Activated CD8-positive, alpha-beta memory T cell treated with anti-CD3 and anti-CD28 coated beads, Interleukin-2, amount 10 ng/mL, durations not matched to agents 7 days and 5 days (primary cell): ENCODE measurements at places on chromosomes 4 and X. TPM values are rescaled to one million over a fixed set of nuclear protein-coding genes. Genes with fewer than 3 reads are reported as not detected.

DNA sequence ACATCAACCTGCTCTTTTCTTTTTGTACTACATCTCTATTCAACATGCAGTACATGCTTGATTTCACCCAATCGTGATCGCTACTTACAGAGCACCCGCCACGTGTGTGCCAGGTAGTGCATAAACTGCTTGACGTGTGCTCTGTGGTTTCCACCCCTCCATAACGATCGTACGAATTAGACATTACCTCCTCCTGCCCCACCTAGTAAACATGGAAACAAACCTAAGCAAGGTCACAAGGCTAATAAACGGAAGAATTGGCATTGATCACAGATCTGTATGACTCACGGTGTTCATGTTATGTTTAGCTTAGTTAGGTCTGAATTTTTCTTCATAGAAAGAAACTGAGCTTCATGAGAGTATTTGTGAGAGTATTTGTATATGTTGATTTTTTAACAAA, 64.1 kb downstream of the STX18 start:
- no peak overlapping the region for H3K4me3 ChIP-seq
- no peaks in the 10 kb centered on the region for H3K27me3 ChIP-seq
- H3K4me1 ChIP-seq: peaks cover 3% of the 10 kb centered on the region
- DNase-seq: no peak
- no peaks in the 10 kb centered on the region for H3K36me3 ChIP-seq

- no peak overlapping the region for H3K27ac ChIP-seq
- no peaks in the 10 kb centered on the region for H3K4me1 ChIP-seq
- H3K27me3 ChIP-seq: no peaks in the 10 kb centered on the region
- no peaks in the 10 kb centered on the region for H3K36me3 ChIP-seq
- DNase-seq: peak; percentile 40
Measured at GRCh38 chrX:134026565-134027311, 41.3 kb upstream of the GPC3 start.

DNA sequence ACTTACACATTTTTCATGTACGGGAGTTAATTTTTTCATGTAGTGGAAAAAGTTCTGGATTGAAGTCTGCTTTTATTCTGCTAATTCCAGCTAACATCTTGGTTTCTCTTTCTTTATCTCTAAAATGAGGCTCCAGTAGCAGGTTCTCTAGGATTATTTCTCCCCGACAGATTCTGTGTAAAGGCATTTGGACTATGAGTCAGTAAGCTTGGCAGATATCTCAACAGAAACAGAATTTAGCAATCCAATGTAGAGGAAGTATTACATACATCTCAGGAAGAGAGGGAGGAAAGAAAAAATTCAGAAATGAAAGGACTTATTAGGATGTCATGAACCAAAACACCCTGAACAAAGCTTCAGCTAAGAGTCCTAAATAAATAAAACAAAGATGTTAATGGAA, 1682.3 kb upstream of the TENM3 start:
- no peak overlapping the region for H3K27ac ChIP-seq
- H3K36me3 ChIP-seq: no peaks in the 10 kb centered on the region
- H3K27me3 ChIP-seq: no peaks in the 10 kb centered on the region
- no peak for DNase-seq
- no peak overlapping the region for H3K4me3 ChIP-seq

DNA sequence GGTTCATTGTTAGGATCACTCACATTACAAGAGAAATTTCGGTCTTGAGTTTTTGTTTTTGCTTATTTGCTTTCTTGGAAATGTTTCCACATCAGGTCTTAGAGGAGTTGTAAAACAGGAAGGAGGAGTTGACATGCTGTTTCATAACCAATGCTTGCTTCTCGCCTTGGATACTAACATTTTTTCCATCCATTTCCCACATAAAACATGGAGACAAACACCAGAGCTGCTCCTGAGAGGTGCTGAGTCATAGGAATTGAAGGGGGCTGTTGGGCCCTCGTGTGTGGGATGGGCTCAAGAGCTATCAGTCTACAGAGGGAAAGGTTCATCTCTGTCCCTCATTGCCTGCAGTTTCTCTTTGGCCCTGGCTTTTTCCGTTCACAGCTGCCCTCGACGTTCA, 29.9 kb downstream of the TBL1X start:
- H3K27ac ChIP-seq: no peak overlapping the region
- no peak for DNase-seq
- no peak overlapping the region for H3K4me3 ChIP-seq

DNA sequence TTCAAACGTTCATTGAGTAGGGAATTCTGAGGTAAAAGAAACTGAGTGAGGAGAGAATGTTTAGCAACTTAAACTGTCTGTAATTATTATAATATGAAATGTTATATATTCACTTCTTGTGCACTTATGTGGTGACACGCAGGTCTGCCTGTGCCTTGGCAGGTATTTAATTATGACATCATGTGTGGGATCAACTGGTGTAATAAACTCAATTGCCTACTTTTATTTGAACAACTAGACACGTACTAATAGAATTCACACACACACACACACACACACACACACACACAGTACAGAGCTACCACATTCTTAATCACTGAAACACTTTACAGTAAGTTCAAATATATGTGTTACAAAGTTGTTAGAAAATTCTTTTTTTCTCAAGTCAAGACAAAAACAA, 20.7 kb upstream of the SLC25A31 start:
- no peaks in the 10 kb centered on the region for H3K27me3 ChIP-seq
- no peak for DNase-seq
- no peak overlapping the region for H3K4me3 ChIP-seq
- no peaks in the 10 kb centered on the region for H3K4me1 ChIP-seq
- no peaks in the 10 kb centered on the region for H3K36me3 ChIP-seq

- H3K4me1 ChIP-seq: no peaks in the 10 kb centered on the region
- H3K4me3 ChIP-seq: no peak overlapping the region
- no peaks in the 10 kb centered on the region for H3K27me3 ChIP-seq
- H3K36me3 ChIP-seq: peaks cover 3% of the 10 kb centered on the region
- no peak for DNase-seq
Measured at GRCh38 chrX:23844502-23845138, 61.6 kb downstream of the SAT1 start.

GRCh38 chr4:169005453-169006099, 4.5 kb downstream of the CBR4 start:
- H3K36me3 ChIP-seq: peaks cover 34% of the 10 kb centered on the region
- no peak for DNase-seq
- H3K27ac ChIP-seq: no peak overlapping the region
- no peaks in the 10 kb centered on the region for H3K27me3 ChIP-seq
- no peak overlapping the region for H3K4me3 ChIP-seq
- H3K4me1 ChIP-seq: peaks cover 15% of the 10 kb centered on the region

- H3K4me3 ChIP-seq: no peak overlapping the region
- no peak overlapping the region for H3K27ac ChIP-seq
- H3K36me3 ChIP-seq: no peaks in the 10 kb centered on the region
- no peaks in the 10 kb centered on the region for H3K27me3 ChIP-seq
- no peak for DNase-seq
Measured at GRCh38 chr4:175071123-175071522, 153.0 kb downstream of the ADAM29 start.

- peaks cover 7% of the 10 kb centered on the region for H3K27me3 ChIP-seq
- H3K4me1 ChIP-seq: no peaks in the 10 kb centered on the region
- H3K27ac ChIP-seq: no peak overlapping the region
- H3K4me3 ChIP-seq: no peak overlapping the region
- DNase-seq: no peak
- no peaks in the 10 kb centered on the region for H3K36me3 ChIP-seq
Measured at GRCh38 chr4:169031392-169031791, 21.3 kb upstream of the CBR4 start.

DNA sequence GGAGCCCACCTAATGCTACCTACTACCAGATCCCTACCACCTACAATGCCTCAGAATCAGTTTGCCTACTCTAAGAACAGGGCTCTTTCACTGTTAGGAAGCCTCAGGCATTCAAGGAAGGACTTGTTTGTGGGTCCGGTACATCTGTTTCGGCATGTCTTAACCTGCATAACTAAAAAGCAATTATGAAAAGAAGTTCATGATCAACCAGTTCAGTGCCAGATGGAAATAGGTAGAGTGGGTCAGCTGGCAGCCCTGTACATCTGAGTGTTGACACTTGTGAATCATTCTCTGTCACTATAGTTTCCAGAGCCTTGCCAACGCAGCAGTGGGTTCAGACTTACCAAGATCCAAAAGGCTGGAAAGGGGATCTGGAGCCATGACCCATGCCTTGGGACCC, 3.3 kb downstream of the TMEM185A start:
- no peak overlapping the region for H3K4me3 ChIP-seq
- DNase-seq: no peak
- H3K27ac ChIP-seq: no peak overlapping the region

DNA sequence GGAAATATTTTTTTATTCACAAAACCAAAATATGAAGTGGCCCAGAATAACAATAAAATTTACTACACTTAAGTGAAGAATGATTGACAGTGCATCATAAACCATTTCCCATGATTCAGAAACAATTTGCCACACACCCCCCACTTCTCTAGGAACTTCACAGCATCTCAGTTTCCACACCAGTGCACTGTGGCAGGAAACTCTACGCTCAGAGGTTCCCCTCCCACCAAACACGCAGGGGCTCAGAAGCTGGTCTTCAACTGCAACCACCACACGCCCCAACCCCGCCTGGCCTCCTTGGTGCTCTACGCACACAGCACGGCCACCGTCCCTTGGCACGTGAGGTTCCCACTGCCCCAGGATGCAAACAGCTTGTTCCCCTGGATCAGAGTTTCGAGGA, 63.7 kb downstream of the ZFYVE28 start:
- H3K27ac ChIP-seq: no peak overlapping the region
- DNase-seq: no peak
- no peaks in the 10 kb centered on the region for H3K27me3 ChIP-seq
- peaks cover 4% of the 10 kb centered on the region for H3K4me1 ChIP-seq

- H3K27ac ChIP-seq: no peak overlapping the region
- no peaks in the 10 kb centered on the region for H3K36me3 ChIP-seq
- peaks cover 15% of the 10 kb centered on the region for H3K27me3 ChIP-seq
- no peak overlapping the region for H3K4me3 ChIP-seq
- H3K4me1 ChIP-seq: no peaks in the 10 kb centered on the region
- DNase-seq: no peak
Measured at GRCh38 chrX:133991814-133992213, 6.4 kb upstream of the GPC3 start.

- DNase-seq: no peak
- H3K27ac ChIP-seq: peak overlapping the region; percentile 31
- peak overlapping the region; percentile 3 for H3K4me3 ChIP-seq
- peaks cover 6% of the 10 kb centered on the region for H3K27me3 ChIP-seq
- no peaks in the 10 kb centered on the region for H3K36me3 ChIP-seq
- peaks cover 42% of the 10 kb centered on the region for H3K4me1 ChIP-seq
Measured at GRCh38 chr4:108141213-108141950, 27.4 kb downstream of the LEF1 start.

GRCh38 chr4:89422441-89422990, 114.9 kb upstream of the GPRIN3 start:
- H3K4me3 ChIP-seq: no peak overlapping the region
- H3K36me3 ChIP-seq: no peaks in the 10 kb centered on the region
- H3K27ac ChIP-seq: no peak overlapping the region
- H3K4me1 ChIP-seq: no peaks in the 10 kb centered on the region

DNA sequence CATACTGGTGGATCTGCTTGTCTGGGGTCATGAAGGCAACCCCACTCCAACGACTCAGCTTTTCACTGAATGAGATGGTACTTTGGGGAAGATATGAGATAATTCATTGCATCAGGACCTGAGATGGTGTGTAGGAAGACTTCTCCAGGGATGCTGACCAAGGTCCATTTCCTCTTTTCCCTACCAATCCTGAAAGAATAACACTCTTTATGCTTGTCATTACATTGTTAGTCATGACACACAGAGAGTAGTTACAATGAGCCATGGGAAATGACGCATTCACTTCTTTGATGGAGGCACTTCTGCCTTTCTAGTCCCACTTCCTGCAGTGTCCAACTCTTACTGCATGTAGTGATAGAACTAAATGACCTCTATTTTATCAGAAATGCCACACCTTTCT, 58.6 kb downstream of the AREG start:
- no peaks in the 10 kb centered on the region for H3K36me3 ChIP-seq
- H3K27me3 ChIP-seq: peaks cover 24% of the 10 kb centered on the region
- no peaks in the 10 kb centered on the region for H3K4me1 ChIP-seq
- H3K4me3 ChIP-seq: no peak overlapping the region
- H3K27ac ChIP-seq: no peak overlapping the region

GRCh38 chr4:93658443-93658842, 170.1 kb upstream of the ATOH1 start:
- H3K4me3 ChIP-seq: no peak overlapping the region
- H3K27ac ChIP-seq: no peak overlapping the region
- no peaks in the 10 kb centered on the region for H3K27me3 ChIP-seq
- no peak for DNase-seq

DNA sequence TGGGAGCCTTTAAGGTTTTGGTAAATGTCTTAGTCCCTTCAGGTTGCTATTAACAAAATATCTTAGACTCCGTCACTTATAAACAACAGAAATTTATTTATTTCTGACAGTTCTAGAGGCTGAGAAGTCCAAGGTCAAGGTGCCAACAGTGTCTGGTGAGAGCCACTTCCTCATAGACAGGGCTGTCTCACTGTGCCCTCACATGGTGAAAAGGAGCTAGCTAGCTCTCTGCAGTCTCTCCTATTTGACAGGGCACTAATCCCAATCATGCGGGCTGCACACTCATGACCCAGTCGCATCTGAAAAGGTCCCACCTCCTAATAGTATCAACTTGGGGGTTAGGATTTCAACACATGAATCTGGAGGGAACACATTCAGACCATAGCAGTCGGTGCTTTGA, 63.4 kb upstream of the KLF3 start:
- no peak overlapping the region for H3K27ac ChIP-seq
- no peak overlapping the region for H3K4me3 ChIP-seq
- H3K4me1 ChIP-seq: peaks cover 17% of the 10 kb centered on the region
- H3K27me3 ChIP-seq: no peaks in the 10 kb centered on the region

DNA sequence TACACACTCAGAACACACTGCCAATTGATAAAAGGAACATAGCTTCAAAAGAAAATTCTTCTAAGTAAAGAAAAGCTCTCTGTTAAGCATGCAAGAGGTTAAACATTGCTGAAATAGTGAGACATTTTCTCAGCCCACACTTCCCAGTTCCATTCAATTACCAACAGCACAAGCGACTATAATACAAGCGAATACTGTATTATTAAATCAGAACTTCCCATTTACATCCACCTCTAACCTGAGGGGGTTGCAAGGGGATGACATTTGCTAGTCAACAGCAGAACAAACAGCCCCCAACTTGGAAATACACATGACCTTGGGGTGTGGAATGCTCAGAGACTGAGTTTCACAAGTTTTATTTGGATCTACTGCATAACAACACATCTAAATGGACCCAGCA, 1.1 kb downstream of the FSTL5 start:
- H3K36me3 ChIP-seq: no peaks in the 10 kb centered on the region
- H3K27me3 ChIP-seq: peaks cover 4% of the 10 kb centered on the region
- no peaks in the 10 kb centered on the region for H3K4me1 ChIP-seq
- no peak overlapping the region for H3K4me3 ChIP-seq
- H3K27ac ChIP-seq: no peak overlapping the region
- no peak for DNase-seq

GRCh38 chrX:125505207-125505606, 185.5 kb downstream of the TEX13C start:
- H3K4me3 ChIP-seq: no peak overlapping the region
- no peaks in the 10 kb centered on the region for H3K27me3 ChIP-seq
- H3K27ac ChIP-seq: no peak overlapping the region
- H3K4me1 ChIP-seq: no peaks in the 10 kb centered on the region

TASL gene
- total RNA-seq: 9.0 TPM

XAGE1A gene
- total RNA-seq: not detected

CC2D2A gene
- total RNA-seq: not detected

PF4V1 gene
- total RNA-seq: not detected

SYNPO2 gene
- 1.0 TPM for total RNA-seq

BBS7 gene
- total RNA-seq: 18.8 TPM

GPRIN3 gene
- total RNA-seq: 66.9 TPM

ZNF827 gene
- total RNA-seq: 24.7 TPM
